K562 (cell line): ENCODE measurements at places on chromosomes 5 and 9. TPM values are rescaled to one million over a fixed set of nuclear protein-coding genes. Genes with fewer than 3 reads are reported as not detected.

Gene POLR1E
- total RNA-seq: 69.0 and 73.1 TPM in 2 replicates

DNA sequence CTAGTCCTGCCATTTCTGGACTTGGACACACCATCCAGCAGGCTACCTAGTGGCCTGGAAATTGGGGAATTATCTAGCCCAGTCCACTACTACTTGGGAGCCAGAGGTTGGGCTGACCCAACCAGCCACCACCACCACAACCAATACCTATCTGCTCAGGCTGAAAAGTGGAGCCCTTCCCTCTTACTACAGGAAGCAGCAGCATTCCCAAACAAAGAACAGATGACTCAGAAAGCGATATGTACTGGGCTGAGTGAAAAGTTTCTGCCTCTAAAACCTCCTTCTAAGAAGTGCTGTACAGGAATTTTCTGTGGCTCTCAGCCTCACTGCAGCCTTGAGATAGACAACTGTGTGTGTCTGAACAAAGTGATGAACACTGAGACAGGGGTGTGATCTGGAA is 279.4 kb downstream of the CDH10 start:
- no peak for DNase-seq

Gene CDC25C
- 18.2 and 19.6 TPM in 2 replicates for total RNA-seq

GRCh38 chr5:18740301-18740700 is 1106.0 kb downstream of the TAF11L14 start:
- DNase-seq: no peak

DNA sequence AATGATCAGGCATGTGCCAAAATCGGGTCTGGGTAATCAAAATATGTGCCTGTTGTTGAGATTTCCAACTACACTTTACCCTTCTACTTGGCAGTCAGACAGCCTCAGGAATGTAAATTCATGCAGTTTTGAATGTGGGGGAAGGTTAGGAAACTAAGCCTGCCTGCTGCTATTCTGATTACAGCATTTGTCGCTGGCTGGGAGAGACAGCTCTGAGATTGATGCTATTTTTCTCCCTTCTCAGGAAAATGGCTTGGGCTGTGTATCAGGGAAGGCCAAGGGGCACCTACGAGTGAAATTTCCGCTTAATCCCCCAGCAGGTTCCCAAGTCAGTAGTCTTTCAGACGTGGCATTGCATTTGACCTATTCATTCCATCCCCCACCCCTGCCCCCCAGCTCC is 3.6 kb upstream of the RGS7BP start:
- DNase-seq: no peak

Gene NKD2
- 0.35 and 0.38 TPM in 2 replicates for total RNA-seq

Gene BAAT
- total RNA-seq: 0.27 and 0.36 TPM in 2 replicates

- DNase-seq: no peak
Observed at GRCh38 chr5:95913663-95914062, 48.0 kb downstream of the ELL2 start.

DNA sequence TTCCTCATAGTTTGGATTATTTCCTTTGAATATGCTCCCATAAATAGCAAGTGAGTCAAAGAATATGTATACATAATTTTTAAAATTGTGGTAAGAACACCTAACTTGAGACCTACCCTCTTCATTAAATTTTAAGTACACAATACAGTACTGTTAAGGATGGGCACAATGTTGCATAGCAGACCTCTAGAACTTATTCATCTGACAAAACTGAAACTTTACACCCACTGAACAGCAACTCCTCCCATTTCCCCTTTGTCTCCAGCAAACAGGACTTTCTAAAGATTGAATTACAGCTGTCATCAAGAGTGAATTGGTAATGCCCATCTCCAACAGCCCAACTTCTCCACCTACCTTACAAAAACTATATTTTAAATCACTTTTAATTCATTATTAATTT is 388.9 kb downstream of the HTR1A start:
- no peak for DNase-seq

DNA sequence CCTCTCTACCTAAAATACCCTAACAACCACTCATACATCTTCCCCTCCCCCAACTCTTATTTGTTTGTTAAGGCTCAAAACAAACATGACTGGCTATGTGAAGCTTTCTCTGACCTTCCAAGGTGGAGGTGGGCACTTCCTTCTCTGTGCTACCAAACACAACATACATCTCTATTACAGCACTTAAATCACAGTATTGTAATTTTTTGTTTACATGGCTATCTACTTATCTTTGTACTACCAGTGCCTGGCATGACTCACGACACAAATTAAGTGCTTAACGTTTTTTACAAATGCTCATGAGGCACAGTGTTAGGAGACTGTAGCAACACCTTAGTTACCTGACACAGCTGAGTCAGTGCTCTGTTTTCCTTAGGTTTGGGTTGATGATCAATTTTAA is 18.6 kb downstream of the HOMER1 start:
- no peak for DNase-seq

DNA sequence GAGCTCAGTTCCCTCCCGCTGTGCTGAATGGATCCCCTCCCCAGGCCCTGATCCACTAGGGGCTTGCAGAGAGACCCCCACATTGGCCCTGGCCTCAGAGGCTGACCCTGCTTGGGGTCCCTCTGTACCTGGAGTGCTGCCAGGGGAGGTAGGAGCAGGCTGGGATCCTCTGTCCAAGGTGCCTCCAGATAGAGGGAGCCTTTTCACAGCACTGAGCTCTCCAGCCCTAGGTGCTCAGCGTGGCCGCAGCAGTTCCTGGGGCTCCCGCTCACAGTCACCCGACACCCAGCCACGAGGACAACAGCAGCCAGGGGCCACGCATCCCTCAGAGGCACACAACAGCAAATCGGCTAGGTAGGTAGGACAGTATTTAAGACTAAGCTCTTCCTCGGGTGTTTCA is 62.2 kb upstream of the IRX2 start:
- DNase-seq: no peak

- no peak for DNase-seq
Observed at GRCh38 chr9:89891591-89892304, 286.9 kb downstream of the GADD45G start.

DNA sequence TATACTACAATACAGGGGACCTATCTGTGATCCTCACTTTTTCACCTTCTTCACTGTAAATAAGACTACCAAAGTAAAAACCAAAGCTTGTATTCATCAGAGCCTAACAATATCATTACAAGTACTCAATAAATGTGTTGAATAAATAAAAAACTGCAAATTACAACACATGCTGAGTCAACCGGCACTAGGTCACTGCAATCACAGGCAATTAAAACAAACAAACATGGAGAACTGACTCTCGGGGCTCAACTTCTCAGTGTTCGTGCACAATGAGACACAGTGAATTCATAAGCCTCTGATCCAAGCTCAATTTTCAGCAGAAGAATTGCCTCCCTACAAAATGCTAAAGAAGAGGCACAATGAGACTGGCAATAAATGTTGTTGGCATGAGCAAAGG is 69.2 kb downstream of the CDK5RAP2 start:
- no peak for DNase-seq

Gene CDKN2A
- total RNA-seq: not detected in 2 replicates

DNA sequence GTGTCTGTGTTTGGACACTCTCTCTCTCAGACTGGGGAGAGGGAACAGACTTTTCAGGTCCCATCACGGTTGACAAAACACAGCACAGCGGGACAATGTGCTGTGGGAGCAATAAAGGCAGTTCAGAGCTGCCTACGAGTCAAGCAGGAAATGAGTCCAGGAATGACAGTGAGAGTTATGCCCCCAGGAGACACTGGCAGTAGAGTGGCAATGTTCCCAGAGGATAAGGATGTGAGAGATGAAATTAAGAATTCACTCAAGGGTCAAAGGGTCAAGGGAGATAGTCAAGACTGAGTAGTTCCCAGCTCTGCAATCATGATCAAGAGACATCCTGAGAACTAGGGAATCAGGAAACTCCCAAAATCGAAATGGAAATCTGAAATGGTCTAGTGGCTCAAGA is 156.1 kb downstream of the LURAP1L start:
- no peak for DNase-seq

DNA sequence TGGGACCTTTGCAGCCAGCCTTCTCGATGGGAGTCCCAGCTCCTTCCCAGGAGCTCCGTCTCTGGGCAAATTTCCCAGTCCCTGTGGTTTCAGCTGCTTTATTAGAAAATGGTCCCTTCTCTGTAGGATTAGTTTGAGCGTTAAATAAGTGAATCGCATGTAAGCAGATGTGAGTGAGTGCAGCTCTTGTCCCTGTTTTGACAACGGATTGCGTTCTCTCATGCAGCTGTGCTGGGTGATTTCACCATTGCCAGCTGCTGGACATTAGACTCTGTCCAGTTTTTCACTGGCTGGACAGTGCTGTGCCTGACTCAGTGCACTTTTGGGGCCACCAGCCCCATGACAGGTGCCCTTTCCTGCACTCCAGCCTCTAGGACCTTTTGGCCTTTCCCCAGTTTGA is 11.6 kb upstream of the CEL start:
- no peak for DNase-seq

- DNase-seq: no peak
Observed at GRCh38 chr5:172558076-172558976, 82.7 kb upstream of the NEURL1B start.

Gene CTSV
- not detected in 2 replicates for total RNA-seq

Gene SCGB3A1
- 0.33 TPM in 1 of 2 replicates, not detected in the other for total RNA-seq

DNA sequence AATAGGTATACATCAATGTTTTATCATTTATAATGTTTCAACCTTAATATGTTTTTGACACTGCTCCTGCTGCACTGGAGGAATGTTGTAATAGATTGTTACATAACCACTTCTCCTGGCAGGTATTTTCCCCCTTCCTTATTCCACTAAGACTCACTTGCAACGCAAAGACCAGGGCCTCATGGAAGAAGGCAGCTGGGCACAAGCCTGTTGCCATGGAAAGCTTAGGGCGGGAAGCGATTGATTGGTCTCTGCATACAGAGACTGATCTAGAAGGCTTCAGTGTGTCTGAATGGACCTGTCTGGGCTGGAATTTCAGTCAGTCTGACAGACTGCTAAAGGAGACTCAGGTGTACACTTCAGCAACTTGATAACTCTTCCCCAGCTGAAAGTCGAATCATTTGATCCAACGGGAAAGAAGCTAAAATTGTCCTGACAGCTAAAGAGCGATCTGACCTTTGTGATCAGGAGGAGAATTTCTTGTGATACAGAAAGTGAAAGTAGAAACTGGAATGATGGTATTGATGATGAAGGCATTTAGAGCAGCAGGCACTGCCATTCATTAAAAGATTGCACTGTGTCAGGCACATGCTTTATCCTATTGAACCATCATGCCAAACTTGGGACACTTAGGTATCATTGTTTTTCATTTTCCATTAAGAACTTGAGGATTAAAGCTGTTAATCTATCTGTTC is 65.1 kb downstream of the GRIA1 start:
- no peak for DNase-seq

Gene AJM1
- 3.2 TPM in 2 replicates for total RNA-seq

DNA sequence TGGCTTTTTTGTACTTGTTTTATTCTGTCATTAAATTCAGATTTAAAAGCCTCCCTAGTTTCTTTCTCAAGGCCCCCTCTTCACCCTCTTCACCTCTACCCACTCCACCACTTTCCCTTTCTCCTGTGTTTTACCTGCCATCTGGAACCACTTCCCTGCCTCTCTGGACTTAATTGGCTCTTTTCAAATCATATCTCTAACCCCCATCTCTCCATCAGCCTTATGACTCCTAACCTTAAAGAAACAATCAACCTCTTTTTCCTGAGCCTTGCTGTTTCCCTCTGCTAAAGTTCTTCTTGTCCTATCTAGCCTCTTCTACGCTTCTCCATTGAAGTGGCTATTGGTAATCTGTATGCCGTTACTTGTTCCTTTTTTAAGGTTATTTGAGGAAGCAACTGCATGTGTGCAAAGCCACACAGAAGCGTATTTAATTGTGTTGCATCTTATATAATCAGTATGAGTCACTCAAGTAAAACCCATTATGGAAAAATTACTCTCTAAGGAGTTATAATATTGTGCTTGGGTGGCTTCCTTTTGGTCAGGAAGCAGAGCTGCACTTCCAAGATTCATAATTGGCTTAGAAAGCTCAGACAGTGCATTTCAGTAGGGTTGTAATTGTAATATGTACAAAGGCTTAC is 653.6 kb upstream of the ITGA1 start:
- no peak for DNase-seq

DNA sequence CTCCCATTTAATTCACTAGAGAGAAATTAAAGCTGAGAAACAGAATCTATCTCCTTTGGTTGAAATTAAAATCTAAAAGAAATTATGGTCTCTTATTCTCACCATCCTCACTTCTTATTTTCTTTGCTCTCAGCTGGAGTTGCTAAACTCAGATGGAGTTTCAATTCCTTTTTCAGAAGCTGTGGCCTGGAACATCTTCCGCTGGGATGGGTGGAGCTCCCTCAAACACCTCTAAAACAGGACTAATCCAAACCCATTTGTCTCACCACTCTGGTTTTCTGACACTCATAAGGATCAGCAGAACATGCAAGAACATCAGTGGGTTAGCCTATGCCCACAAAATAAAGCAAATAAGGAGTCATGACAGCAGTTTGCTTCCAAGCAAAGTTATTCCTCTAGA is 39.6 kb upstream of the CEP78 start:
- DNase-seq: no peak

Gene ZNF879
- 0.18 and 0.63 TPM in 2 replicates for total RNA-seq

Gene PCDHGA7
- not detected in 2 replicates for total RNA-seq

- no peak for DNase-seq
Observed at GRCh38 chr5:122701640-122702523, 73.0 kb upstream of the SNX2 start.

- no peak for DNase-seq
Observed at GRCh38 chr9:109641372-109641659, 138.7 kb upstream of the PALM2AKAP2 start.

Gene SLC45A2
- total RNA-seq: 0.13 and 0.16 TPM in 2 replicates

DNA sequence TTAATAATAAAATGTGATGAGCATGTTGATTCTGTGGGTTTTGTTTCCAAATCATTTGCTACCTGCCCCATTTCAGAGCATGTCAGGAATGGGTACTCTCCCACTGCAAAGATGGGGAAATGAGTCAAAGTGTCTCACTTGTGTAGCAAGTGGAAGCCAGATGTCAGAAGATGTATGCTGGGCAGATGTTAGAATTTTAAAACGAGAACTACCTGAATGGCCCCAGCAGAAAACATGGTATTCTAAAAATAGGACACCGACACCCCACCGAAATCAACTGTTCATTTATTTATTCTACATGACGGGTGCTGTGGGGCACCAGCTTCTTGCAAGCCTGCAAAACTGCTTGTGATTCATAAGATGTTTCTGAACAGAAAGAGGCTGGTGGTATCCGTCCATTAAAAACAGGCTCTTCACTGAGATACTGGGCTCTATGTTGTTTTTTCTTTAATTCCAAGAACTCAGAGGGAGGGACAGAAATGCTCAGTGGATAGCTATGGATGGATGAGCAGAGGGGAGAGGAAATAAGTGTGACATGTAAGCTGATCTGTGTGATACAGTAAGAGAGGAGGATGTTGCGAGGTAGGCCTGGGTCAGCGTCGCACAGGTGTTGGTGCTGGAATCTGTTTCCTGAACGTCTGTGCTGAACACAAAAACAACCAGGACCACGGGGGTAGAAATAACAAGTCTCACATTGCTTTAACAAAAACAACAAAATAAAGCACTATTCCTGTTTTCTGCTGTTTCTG is 157.2 kb downstream of the EFNA5 start:
- DNase-seq: no peak

- peak; percentile 12 for DNase-seq
Observed at GRCh38 chr5:68287976-68288706, 72.6 kb downstream of the PIK3R1 start.

Gene SEC16A
- total RNA-seq: 56.1 and 62.8 TPM in 2 replicates
